IMR-90 (cell line): ENCODE measurements at places on chromosomes 6 and 20. TPM values are rescaled to one million over a fixed set of nuclear protein-coding genes. Genes with fewer than 3 reads are reported as not detected.

- peak; percentile 17 for DNase-seq
Observed at GRCh38 chr6:34791164-34791700, 651 bp upstream of the BLTP3A start.

GRCh38 chr6:117555882-117556498 lies 46.3 kb downstream of the GOPC start:
- peak; percentile 31 for DNase-seq

DNA sequence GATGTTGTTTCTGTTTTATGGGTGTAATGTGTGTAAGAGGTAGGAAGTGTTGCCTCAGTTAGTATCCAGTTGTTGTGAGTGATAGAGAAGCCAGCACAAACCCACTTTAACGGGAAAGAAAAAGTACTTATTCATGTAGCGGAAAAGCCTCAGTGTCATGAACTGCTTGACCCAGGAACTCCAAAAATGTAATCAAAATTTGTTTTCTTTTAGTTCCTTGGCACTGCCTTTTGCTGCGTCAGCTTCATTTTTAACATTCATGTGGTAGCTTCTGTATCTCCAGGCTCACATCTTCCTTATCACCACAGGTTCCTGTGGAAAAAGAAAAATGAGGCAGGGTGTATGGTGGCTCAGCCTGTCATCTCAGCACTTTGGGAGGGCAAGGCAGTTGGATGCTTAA lies 46.4 kb upstream of the CCDC28A start:
- no peak for DNase-seq

The FLRT3 gene
- 5.8 and 6.6 TPM in 2 replicates for total RNA-seq

The UST gene
- 13.8 and 14.4 TPM in 2 replicates for total RNA-seq

The RSPO3 gene
- total RNA-seq: not detected in 2 replicates
